ENCODE measurements at places on chromosomes 1 and 21.

DNA sequence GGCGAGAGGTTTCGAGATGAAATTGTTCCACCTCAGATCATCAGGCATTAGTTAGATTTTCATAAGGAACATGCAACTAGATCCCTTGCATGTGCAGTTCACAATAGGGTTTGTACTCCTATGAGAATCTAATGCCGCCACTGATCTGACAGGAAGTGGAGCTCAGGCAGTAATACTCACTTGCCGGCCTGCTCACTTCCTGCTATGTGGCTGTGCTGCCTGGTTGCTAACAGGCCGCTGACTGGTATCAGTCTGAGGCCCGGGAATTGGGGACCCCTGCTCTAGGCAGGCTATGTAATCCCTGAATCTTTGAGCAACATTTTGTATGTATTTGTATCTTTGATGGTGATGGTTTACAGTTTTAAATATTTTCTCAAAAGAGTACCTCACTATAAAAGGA is 32.5 kb downstream of the XKR8 start:
- DNase-seq = no peak

DNA sequence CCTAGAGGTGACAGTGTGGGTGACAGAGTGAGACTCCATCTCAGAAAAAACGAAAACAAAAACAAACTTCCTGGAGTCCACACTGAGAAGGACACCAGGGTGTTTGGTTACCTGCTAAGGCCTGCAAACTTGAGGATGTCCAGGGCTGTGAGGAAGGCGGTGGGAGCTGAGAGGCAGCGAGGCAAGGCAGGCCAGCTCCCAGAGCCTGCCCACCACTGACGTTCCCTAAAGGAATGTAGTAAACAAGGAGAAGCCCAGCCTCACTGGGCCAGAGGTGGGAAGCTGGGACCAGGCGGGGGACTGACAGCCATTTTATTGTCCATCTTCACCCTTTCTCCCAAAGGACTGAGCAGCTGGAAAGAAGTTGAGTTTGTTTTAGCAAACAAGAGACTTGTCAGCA is 24.1 kb downstream of the SHISA4 start:
- DNase-seq = no peak

GRCh38 chr1:48402599-48402998 is 69.4 kb downstream of the SPATA6 start:
- no peak for DNase-seq

- no peak for DNase-seq
Observed at GRCh38 chr1:203508463-203509073, 14.6 kb downstream of the OPTC start.

GRCh38 chr1:28735961-28736449 is 735 bp upstream of the YTHDF2 start:
- no peak for DNase-seq

DNA sequence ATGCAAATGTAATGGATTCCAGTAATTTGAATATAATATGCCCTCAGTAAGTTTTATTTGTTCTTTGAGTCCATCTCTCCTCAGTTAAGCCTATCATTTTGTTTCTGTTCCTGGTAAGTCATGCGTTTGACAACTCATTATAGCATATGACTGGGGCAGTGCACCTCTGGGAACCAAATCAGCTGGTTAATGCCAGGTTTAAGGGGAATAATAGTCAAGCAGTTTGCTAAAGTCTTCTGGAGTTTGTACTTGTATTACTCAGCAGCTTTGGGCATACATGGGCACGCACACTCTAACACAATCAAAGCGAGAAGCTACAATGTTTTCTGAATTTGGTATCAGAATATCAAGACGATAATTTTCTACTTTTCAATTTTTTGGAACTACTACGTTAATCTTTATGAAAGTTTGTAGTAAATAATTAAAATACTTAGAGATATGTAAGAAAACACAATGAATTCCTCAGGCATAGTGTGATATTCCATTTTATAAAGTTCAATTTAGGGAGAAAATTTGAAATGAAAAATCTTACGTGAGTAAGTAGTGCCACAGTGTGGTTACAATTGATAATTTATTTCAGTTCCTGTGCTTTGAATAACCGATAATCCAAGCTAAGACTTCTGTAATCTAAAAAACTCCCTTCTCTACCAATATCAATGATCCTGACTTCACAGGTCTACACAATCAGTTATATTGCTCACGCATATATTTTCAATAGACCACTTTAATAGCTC is 43.8 kb upstream of the KCTD3 start:
- no peak for DNase-seq

Data from anterior cingulate cortex (tissue), 58 donors.